ENCODE measurements at places on chromosomes 5 and 9. TPM values are rescaled to one million over a fixed set of nuclear protein-coding genes. Genes with fewer than 3 reads are reported as not detected.
A peak's percentile ranks its signal among the peaks of the same experiment; 100 is the strongest.

Gene BTNL8
- total RNA-seq, result 5.3 TPM

DNA sequence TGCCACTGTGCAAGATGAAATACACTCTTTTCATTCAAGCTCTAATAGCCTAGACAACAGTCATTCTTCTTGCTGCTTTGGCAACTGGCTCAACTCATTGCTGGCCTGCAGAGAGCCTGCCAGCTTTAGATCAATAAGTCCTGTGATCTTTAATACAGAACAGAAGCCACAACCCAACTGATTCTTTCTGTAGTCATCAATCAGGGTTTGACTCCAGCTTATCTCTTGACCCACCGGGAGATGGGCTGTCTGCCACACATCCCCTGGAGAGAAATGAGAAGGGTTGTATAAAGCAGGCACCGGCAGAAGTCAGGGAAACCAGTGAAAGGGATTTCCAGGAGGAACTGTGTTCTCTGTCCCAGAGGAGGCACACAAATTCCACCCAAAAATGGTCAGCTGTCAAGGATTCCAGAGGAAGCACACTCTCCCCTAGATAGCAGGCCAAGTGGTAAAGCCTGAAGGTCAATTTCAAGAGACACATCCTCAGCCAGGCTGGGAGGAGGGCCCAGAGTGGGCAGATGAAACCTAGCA lies 24.5 kb downstream of the LHFPL2 start:
- no peaks in the 10 kb centered on the region for H3K36me3 ChIP-seq
- H3K27ac ChIP-seq, result no peak overlapping the region
- no peaks in the 10 kb centered on the region for H3K4me1 ChIP-seq
- no peak overlapping the region for H3K4me3 ChIP-seq

DNA sequence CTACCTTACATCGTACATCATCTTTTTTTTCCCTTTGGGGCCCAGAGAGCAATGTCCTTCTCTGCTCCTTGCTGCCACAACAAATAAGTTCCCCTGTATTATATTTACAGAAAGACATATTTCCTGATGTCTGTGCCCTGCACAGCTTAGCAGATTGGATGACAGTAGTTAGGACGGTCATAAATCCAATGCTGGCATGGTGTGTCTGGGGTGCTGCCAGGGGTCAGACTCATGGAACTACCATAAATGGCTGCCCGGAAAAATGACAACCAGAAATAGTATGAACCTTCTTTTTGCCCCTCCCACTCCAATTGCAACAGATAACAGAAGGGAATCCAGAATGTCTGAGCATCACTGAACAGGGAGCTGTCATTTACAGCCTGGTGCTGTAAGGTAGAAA lies 511.1 kb downstream of the PSAT1 start:
- no peak overlapping the region for H3K4me3 ChIP-seq
- DNase-seq, result no peak
- no peaks in the 10 kb centered on the region for H3K4me1 ChIP-seq
- no peaks in the 10 kb centered on the region for H3K27me3 ChIP-seq
- no peak overlapping the region for H3K27ac ChIP-seq

DNA sequence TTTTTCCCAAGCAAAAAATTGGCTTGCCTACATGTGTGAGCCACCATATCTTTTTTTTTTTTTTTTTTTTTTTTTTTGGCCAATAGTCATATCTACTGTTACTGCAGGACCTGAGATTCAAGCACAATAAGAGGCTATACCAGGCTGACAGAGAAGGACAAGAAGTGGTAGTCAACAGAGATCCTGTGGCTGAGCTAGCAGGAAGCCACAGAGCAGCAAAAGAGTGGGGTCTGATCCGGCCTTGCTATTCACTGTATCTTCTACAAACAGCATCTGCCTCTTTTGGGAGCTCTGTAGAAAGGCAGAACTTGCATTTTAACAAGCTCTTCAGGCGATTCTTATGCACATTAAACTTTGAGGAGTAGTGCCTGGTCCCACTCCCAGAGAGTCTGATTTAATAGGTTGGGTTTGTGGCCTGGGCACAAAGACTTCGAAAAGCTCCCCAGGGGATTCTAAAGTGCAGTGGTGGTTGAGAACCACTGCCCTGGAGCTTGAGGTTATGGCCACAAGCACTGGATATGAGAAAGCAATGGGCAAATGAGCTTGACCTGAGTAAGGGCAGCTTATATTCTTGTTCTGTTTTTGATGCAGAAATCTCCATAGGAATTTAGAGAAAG lies 162.8 kb downstream of the PIK3R1 start:
- peaks cover 15% of the 10 kb centered on the region for H3K4me1 ChIP-seq
- H3K27me3 ChIP-seq, result no peaks in the 10 kb centered on the region
- no peaks in the 10 kb centered on the region for H3K36me3 ChIP-seq
- no peak overlapping the region for H3K4me3 ChIP-seq

- H3K27me3 ChIP-seq, result no peaks in the 10 kb centered on the region
- H3K36me3 ChIP-seq, result peaks cover 7% of the 10 kb centered on the region
- DNase-seq, result no peak
Measured at GRCh38 chr9:5357431-5358105, 17.9 kb upstream of the RLN1 start.

DNA sequence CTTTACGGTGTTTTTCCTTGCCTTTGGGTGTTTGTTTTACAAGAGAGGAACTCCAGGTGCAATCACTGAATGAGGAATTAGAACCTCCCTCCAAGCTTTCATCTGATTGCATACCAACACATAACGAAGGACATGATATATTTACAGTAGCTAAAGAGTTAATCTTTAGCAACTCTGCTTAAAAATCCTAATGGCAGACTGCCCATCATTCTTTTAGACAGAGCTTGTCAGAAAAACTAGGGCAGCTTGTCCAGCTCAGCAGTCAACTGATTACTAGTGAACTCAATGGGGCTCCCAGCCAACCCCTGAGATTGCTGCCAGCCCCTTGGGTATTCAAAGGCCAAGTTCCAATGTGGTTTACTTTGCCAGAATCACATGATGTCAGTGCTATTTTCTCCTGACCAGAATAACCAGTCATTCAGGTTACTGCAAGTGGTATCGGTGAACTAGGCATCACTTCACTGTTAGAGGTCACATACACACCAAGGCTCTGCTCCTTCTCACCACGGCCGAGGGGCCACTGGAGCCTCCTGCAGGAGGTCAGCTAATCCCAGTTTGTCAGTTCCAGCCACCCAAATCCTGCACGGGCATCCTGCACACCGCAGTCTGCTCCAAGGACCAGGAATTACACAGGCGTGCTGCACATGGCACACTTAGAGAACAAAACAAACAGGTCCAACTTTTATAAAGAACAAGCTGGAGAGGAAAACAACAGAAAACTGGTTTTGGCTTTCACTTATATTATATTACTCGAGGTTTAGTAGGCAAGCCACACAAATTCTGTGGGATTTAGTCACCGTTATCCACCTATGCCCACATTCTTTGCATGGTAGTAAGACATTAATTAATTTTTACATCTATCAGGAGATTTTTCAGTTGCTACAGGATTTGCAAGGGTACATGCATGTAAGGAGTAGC lies 62.5 kb downstream of the NFIB start:
- H3K27me3 ChIP-seq, result no peaks in the 10 kb centered on the region
- H3K36me3 ChIP-seq, result no peaks in the 10 kb centered on the region
- peak overlapping the region; percentile 36 for H3K27ac ChIP-seq
- H3K4me1 ChIP-seq, result peaks cover 36% of the 10 kb centered on the region
- peak; percentile 82 for DNase-seq

- no peak overlapping the region for H3K4me3 ChIP-seq
- DNase-seq, result no peak
- H3K4me1 ChIP-seq, result no peaks in the 10 kb centered on the region
Measured at GRCh38 chr5:163773226-163773625, 267.8 kb downstream of the MAT2B start.

DNA sequence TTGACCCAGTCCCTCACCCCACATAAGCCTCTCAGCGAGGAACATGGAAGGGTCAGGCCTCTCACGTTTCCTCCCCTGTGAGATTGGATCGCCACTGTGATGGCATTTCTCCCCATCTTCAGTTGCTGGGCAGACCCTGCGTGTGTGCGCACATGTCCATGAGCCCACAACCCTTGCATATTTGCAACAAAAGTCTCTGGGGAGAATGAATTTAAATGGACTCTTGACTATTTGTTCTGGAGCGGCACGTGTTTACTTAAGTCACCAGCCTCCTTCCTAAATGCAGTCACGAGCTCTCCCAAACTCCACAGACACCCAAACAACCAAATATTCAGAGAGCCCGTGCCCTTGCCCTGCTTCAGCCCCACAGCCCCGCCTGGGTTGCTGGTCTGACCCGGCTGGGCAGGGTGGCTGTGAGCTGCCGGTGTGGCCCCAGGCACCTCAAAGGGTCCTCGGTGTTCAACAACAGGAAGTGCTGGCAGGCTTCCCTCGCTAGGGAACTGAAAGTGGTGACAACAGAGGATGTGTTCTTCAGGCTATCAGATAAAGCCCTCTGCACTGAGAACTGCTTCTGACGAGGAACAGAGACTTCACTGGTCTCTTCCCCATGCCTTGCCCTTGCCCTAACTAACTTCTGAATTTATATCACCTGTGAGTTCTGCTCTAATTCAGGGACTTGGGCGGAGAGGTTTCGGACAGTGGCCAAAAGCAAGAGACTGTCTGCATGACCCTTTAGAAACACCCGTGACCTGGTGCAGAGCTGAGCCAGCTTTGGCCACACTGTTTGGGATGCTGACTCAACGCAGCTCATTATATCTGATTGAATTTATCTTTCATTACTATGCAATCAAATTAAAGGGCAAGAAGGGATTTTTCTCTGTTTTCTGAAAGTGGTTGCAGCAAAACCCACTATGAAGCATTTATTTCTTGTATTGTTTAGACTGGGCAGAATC lies 19.2 kb upstream of the CD180 start:
- peak; percentile 93 for DNase-seq
- no peaks in the 10 kb centered on the region for H3K36me3 ChIP-seq
- H3K4me3 ChIP-seq, result peak overlapping the region; percentile 31

GRCh38 chr9:2755285-2755684 lies 38.0 kb downstream of the KCNV2 start:
- H3K27me3 ChIP-seq, result no peaks in the 10 kb centered on the region
- no peak overlapping the region for H3K27ac ChIP-seq
- DNase-seq, result no peak
- H3K4me3 ChIP-seq, result no peak overlapping the region

DNA sequence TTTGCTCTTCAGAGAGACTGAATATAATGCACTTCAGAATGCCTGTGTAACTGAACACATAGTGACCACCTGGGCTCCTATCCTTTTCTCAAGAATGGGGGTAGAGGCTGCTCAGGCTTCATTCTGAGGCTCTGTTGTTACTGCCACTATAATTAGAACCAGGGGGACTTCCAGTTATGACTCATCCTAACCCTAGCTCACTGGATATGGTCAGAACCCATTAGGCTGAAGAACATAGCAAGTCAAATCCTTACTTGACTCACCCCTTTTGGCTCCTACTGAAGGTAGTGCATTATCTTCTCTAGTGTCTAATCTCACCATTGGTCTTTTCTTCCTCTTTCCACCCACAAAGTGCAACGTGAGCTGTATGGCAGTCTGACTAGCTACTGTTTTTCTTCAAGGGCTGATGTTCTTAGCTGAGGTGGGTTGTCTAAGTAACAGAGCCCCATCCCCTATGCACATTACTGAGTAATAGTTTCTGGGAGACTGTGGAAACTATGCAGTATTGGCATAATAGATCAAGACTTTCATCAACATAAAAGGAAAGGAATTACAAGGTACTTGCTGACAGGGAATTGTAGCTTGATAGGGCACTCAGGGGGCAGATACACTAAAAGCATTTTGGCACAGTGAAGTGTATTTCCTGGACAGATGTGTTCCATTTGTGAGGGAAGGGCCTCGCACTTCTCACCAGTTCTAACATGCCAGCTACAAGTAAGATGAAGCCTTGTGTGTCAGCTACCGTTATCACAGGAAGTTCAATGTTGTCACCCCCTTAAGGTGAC lies 431.0 kb upstream of the MEF2C start:
- no peak overlapping the region for H3K27ac ChIP-seq
- H3K4me1 ChIP-seq, result no peaks in the 10 kb centered on the region
- H3K36me3 ChIP-seq, result no peaks in the 10 kb centered on the region
- H3K4me3 ChIP-seq, result no peak overlapping the region

GRCh38 chr5:95426227-95426626 lies 35.1 kb downstream of the FAM81B start:
- no peak overlapping the region for H3K4me3 ChIP-seq
- no peak overlapping the region for H3K27ac ChIP-seq
- H3K4me1 ChIP-seq, result no peaks in the 10 kb centered on the region
- no peaks in the 10 kb centered on the region for H3K27me3 ChIP-seq
- H3K36me3 ChIP-seq, result no peaks in the 10 kb centered on the region

DNA sequence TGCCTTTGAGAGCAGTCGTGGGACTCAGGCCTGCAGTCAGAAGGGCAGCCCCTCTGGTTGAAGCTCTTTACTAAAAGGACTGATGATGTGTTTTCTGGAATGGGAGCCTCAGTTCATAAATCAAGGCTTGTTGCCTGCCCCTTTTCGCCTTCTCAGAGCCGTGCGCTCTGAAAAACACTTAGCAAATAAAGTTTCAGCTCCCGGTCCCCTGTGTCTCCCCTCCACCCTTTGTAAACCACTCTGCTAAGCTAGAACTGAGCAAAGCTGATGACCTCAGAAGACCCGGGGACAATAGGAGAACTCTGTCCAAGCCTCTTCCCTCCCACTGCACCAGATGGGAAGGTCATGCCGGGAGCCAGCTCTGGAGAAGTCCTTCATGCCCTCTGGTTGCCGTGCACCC lies 39.3 kb upstream of the ADRA1B start:
- no peak overlapping the region for H3K4me3 ChIP-seq
- peaks cover 31% of the 10 kb centered on the region for H3K4me1 ChIP-seq
- H3K27ac ChIP-seq, result no peak overlapping the region
- no peaks in the 10 kb centered on the region for H3K36me3 ChIP-seq

GRCh38 chr9:109460576-109460975 lies 37.5 kb downstream of the PTPN3 start:
- no peak overlapping the region for H3K4me3 ChIP-seq
- H3K27me3 ChIP-seq, result no peaks in the 10 kb centered on the region
- H3K36me3 ChIP-seq, result peaks cover 22% of the 10 kb centered on the region
- no peak overlapping the region for H3K27ac ChIP-seq
- no peaks in the 10 kb centered on the region for H3K4me1 ChIP-seq
- no peak for DNase-seq

DNA sequence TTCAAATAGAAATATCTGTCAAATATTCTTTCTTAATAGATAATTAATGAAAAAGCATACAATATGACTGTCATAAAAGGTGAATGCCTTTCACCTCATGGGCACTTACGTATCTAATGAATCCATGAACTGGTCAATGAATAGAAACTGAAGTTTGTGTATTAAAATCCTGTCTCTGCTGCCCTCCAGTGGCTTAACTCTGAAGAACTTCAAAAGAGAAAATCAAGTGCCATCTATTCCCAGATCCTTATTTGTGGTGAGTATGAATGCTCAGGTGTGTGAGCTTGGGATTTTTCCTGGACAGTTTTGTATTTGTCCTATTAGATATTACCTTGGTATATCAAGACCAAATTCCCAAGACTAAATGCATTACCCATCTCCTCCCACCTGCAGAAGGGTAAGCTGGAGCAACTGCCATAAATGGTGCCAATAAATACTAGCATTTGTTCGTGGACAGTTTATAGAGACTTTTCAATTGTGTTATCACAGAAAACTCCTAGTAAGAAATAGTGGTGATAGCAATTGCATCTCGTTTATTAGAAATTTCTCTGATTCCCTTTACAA lies 44.0 kb upstream of the SVEP1 start:
- no peak overlapping the region for H3K4me3 ChIP-seq
- no peaks in the 10 kb centered on the region for H3K27me3 ChIP-seq

Measured in lower lobe of right lung (tissue), 2 donors.